Fibroblast of the aortic adventitia (primary cell): ENCODE measurements at places on chromosomes 6 and 20. TPM values are rescaled to one million over a fixed set of nuclear protein-coding genes. Genes with fewer than 3 reads are reported as not detected.

GRCh38 chr6:20789162-20789561, 254.9 kb downstream of the CDKAL1 start:
- peak; percentile 72 for DNase-seq

DNA sequence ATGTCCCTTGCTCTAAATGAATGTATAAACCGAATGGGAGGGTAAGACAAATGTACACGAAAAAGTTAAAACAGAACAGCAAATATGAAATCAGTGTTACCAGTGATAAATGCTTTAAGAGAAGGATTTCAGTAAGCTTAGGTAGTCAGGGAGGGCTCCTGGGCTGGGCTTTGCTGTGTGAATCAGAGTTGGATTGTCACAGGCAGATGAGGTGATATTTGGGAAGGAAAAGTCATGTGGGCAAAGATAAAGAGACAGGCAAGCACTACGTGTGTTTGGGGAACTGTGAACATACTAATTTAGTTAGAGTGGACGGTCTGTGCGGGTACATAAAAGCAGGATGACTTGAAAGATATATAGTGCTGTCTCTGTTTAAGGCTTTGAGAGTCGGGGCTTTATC, 114.8 kb downstream of the CRYBG1 start:
- peak; percentile 46 for DNase-seq

- DNase-seq, result no peak
Measured at GRCh38 chr20:34938466-34939163, 17.0 kb downstream of the GSS start.

GRCh38 chr6:75094614-75095200, 111.1 kb downstream of the COL12A1 start:
- peak; percentile 94 for DNase-seq

GRCh38 chr6:45984347-45984746, 31.3 kb downstream of the CLIC5 start:
- no peak for DNase-seq

DNA sequence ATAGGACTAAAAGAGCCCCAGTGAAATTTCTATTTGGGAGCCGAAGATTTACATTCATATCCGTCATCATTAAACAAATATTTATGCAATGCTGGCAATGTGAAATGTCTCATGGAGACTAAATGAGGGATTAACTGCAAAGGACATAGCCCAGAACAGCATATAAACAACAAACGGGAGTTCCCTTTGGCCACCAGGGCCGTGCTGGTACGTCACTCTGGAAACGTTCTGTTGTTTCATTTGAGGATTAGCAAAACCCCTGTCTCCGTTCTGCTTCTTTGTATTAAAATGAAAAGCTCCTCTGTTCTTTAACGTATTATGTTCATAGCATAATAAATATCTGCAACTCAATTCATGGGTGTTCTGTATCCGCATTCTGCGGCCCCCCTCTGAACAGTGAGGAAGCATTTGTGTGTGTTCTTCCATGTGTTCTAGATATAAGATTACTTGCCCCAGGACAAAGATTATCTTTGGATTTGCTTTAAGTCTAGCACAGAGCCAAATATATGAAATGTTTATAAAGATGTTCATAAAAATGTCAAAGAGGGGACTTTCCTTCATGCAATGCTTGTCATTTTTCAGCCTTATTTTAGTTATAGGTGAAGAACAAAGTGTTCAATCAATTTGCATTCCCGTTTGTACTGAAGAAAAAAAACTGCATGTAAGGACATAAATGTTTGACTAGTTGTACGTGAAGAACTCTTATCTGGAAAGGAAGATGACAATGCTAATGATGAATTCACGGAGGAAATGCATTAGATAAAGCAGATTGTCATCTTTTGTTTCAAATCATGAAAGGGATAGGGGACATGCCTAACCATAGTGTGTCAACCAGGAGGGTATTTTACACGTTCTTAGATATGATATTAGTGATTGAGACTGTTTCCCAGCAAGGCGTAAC, 90.0 kb upstream of the TNFAIP3 start:
- peak; percentile 46 for DNase-seq

DNA sequence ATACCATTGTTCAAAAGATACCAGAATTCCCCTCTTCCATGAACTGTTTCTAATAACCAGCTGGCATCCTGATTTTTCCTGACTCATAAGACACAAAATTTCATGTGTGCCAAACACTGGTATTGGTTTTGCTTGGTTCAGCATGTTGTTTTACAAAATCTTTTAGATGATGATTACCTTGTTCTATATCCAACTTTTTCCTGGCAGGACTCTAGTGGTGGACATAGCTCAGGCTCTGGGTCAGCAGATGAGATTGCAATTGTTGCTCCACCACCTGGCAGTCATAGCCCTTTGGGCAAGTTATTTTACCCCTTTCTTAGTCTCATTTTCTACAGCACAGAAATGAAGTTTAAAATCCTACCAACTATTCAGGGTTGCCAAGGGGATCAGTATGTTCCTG, 6.2 kb downstream of the TRIM38 start:
- peak; percentile 84 for DNase-seq

The SMLR1 gene
- not detected in 2 replicates for total RNA-seq

The LAMA4 gene
- 306 and 904 TPM in 2 replicates for total RNA-seq
